D341Med (cell line): ENCODE measurements at places on chromosomes 1 and 21.

- peak; percentile 30 for DNase-seq
Measured at GRCh38 chr1:82001345-82001744, 200.6 kb downstream of the ADGRL2 start.

DNA sequence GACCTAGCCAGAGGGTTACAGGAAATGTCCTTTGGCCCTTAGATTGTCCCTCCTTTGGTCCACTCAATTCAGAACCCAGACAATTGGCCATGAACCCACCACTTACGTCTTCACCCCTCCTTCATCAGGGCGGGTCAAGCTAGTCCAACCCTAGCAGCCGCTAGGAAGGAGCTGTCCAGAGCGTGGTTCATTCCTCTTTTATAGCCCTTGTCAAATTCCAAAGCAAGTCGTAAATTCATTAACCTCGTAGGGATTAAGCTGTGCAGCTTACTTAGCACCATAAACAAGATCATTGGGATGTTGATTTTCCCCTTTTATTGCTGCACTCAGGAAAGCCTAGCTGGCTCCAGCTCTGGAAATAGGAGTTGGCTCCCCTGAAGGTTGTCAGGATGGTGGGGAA is 90.1 kb downstream of the TMEM53 start:
- no peak for DNase-seq

DNA sequence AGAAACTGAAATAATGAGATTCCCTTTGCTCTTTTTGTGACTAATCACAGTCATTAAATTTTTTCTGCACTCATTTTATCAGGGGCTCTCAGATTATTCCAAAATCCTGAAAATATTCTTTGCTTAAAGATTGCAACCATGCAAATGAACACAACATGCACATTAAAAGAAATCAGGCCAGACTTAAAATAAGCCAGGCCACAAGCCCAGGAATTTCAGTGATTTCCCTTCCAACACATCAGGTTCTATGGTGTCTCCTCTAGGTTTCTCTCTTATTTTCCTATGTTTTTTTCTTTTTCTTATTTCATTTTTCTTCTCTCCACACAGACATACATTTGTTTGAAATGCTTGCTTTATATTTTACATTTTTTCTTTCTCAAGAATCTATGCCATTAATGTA is 65.3 kb downstream of the NIBAN1 start:
- DNase-seq, result no peak

DNA sequence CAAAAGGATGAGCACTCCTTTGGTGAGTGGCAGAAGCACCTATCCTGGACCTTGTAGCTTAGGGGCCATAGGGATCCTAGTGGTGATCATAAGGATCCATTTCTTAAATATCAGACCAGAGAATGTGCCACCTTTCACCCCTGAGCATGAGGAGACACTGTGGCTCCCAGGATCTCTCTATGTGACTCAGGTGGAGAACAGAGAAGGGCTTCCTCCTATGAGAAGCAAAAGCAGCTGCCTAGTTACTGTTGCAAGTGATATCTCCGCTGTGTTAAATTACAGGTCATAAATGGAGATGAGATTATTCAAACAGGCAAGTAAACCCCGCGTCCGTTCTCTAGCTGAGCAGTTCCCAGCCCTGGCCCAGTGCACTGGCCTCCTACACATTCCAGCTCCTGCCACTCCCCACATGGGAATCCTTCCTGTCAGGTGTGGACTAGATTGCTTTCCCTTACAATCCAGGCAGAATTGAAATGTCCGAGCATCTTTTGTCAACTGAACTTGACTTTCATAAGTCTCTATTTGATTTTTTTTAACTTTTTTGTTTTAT is 26.3 kb downstream of the CLEC20A start:
- DNase-seq, result no peak

DNA sequence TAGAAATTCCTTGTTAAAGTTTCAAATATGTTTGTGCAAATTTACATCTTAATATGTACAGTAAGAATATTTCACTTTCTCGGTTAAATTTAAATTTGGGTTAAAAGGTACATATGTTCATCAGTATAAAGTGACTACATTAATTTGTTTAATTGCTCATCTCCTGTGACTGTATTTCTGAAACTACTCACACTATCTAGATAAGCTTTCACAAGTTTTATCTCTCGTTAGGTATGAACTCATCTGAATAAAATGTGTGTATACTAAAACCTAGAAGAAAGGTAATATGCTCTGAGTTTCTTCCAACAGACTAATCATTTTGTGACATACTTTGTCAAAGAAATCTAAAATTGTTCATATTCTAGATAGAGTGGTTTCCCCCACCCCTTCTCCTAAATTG is 150.7 kb downstream of the PATJ start:
- no peak for DNase-seq

- DNase-seq, result no peak
Measured at GRCh38 chr1:46960250-46960649, 19.0 kb upstream of the CYP4A11 start.

DNA sequence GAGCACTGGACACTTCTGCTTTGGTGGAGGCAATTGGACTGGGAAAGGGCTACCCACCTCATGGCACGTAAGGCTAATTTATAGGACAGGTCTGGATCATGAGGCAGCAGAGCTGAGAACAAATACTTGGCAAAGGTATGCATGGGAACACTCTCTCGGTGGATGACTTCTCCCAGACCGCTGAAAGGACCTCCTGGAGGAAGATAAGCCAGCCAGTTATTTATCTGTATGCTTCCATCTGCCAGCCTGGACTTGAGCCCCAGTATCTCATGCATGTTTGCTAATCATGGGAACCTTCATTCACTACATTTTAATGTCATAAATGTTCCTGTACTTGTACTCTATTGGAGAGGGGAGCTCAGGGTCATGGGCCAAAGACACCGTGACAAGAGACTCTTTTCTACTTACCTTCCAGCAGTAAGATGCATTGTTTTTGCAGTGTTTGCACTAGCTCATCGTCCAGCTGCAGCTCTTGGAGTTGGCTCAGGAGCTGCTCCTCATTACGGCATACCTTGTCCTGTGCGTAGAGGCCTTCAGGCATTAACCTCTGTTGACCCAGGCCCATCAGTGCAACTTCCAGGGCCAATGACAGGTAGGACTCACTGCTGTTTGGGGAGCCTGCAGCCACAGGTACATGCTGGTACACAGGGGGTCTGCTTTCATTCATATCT is 23.7 kb downstream of the UROD start:
- no peak for DNase-seq

- DNase-seq, result peak; percentile 78
Measured at GRCh38 chr1:214123061-214123784, 135.4 kb downstream of the PROX1 start.

DNA sequence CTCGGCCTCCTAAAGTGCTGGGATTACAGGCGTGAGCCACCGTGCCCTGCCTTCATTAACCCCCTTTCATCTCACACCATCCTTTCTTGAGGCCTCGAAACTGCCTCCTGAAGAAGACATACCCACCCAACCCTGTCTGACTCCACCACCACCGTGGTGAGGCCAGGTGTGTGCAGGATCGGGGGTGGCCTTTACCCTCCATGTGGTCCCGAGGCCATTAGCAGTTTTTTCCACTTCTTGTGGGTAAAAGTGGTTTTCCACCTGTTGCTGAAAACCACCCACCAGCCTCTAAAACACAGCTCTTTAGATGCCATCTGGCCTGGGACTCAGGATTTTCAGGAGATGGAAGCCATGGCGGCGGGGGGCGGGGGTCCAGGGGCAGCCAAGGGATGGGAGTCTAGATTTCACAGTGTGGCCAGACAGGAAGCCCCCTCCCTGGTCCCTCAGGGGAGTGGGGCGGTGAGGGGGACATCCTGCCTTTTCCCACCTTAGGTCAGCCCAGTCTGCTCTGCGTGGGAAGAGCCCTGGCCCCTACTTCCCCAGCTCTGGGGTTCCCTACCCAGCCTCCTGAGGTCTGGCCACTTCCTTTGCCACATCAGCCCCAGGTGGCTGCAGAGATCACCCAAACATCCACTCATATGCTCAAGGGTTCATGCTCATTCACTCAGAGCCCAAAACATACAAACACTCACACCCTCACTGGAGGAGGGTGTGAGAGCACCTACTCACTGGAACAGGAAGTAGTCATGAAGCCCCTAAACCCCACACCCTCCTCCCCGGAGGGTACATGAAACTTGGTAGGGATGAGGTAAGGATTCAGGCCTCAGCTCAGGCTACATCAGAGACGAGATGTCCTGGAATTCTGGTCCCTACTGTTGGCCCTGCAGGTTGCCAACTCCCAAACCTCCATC is 2.3 kb downstream of the FGR start:
- DNase-seq, result no peak

DNA sequence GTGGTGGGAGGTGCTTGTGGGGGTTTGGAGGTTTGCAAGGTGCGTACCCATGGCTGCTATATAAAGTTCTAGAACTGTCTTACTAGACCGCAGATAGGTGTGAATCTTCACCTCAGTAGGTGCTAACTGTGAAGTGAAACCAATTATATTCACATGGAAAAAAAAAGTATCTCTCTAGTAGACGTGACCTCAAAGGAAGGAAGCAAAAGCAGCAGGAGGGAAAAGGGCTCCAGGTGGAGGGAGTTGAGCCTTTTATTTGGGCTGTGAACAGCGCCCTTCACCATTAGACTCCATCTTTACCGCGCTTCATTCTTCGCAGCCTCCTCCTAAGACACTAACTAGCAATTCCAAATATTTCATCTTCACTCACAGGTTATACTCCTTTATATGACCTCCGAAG is 129.8 kb downstream of the TBX19 start:
- no peak for DNase-seq

GRCh38 chr1:43789604-43790550 is 82.5 kb downstream of the ST3GAL3 start:
- DNase-seq, result no peak

- no peak for DNase-seq
Measured at GRCh38 chr21:21605521-21605920, 607.3 kb downstream of the NCAM2 start.

DNA sequence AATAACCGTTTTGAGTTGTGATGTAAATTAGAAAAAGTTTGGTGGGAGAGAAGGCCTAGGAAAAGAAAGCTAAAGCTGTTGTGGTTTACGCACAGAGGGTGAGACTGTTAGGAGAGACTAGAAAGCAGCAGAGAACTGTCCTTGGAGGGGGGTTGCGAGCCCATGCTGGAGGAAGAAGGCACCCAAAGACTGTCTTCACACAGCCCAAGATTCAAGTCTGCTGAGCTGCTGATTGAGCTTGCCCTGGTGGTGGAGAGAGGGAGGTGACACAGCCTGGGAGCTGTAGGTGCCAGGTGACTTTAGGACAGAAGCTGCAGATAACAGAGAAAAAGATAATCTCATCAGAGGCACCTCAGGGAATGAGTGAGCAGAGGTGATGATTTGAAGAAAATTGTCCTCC is 18.3 kb upstream of the TLR5 start:
- no peak for DNase-seq
